ENCODE measurements at places on chromosomes 7 and 10.

- no peak for DNase-seq
Measured at GRCh38 chr7:99098286-99098823, 45.6 kb downstream of the SMURF1 start.

- no peak for DNase-seq
Measured at GRCh38 chr10:5510281-5511072, 11.1 kb upstream of the CALML5 start.

- no peak for DNase-seq
Measured at GRCh38 chr7:28738412-28738811, 219.7 kb downstream of the TRIL start.

DNA sequence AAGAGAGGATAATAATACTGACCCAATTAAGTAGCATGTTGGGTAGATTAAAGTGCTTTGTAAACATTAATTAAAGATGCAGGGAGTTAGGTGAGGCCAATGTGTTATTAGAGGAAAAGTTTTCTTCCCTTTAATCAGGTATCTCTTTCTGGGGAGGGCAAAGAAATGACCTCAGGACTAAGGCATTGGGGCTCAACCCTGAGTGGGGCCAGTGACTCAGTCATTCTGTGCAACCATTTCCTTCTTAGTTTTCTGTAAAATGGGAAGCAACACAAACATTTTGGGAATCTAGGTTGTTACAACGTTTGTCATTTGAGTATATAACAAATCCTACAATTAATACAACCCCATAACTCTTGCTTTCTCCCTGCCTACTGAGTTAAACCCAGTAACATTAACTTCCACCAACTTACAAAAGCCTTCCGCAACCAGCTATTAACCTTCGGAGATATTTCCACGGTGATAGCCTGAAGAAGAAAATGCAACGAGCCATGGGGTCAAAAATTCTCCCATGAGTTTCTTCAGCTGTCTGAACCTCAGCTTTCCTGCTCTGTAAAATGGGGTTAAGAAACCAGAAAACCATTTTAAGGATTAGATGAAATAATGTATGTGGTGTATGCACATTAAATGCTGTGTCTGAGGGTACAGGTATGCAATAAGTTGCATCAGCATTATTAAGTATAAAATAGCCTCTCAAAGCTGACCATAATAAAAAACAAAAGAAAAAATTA lies 965 bp upstream of the PROSER2 start:
- DNase-seq = no peak

GRCh38 chr10:91635401-91636400 lies 2.8 kb upstream of the PPP1R3C start:
- peak; percentile 36 for DNase-seq

DNA sequence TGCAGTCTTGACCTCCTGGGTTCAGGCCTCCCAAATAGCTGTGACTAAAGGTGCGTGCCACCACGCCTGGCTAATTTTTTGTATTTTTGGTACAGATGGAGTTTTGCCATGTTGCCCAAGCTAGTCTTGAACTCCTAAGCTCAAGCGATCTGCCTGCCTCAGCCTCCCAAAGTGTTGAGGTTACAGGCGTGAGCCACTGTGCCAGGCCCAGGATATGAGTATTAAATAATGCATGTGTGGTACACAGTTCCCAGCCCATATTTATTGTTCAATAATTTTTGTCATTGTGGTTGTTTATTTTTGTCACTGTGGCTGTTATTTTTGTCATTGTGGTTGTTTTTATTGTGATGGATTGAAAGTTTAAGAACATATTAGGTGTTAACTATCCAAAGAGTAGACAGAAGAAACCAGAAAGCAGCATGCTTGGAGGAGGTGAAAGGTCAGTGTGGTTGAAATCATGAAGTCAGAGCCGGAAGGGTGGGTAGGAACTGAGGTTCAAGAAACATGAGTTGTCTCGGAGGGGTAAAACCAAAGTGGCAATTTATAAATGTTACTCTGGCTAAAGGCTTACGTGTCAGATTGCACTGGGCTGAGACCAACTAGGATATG lies 45.0 kb downstream of the MRC1 start:
- no peak for DNase-seq

DNA sequence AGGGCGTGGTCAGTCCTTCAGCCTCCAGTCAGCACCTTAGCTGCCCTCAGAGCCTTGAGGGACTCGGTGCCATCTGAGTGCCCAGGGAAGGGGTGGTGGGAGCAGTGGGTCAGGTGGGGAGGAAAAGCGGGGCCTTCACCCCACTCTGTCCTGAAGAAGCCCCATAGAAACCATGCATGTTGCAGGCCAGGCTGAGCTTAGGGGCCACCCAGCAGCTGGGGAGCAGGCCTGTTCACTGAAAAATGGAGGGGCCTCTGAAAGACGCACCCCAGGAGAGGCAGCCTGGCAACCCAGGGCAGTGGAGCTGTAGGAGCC lies 144.3 kb downstream of the GRID1 start:
- DNase-seq = no peak

GRCh38 chr10:106631016-106631702 lies 533.3 kb downstream of the SORCS1 start:
- DNase-seq = no peak

DNA sequence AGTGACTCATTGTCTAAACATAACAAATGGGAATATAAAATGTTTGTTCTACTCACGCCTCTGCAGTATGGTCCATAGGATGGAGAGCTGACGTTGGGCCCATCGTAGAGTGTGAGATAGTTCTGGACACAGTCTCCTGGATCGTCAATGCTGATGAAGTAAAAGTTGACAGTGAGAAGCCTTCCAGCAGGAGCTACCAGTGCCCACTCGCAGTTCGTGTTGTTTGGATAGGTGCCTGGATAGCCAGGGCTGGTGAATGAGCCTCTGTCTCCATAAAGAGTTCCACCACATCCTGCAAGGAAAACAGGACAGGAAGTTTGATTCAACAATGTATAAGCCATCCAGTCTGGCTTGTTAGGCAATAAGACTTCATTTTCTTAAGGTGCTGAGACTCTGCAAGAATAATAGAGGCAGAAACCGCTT lies 79.6 kb downstream of the OR13A1 start:
- no peak for DNase-seq

- no peak for DNase-seq
Measured at GRCh38 chr7:47371733-47372368, 210.1 kb downstream of the TNS3 start.

DNA sequence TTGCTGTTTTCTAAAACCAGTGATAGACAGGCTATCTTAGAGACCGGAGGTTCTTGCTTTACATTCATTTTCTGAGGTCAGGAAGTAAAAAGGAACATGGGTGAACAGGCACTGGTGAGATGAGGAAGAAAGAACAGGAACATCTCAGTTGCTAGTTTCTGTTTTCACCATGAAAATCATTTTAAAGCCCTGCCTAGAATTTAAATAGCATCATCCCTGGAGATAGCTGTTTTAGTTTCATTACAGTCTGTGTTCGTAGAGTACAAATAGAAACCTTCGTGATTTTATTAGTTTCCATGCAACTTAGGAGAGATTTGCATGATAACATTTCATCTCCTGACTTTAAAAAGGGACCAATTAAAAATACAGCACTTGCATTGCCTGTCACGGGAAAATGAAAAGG lies 14.7 kb downstream of the KCNMA1 start:
- peak; percentile 19 for DNase-seq

GRCh38 chr10:5618829-5619228 lies 47.6 kb downstream of the ASB13 start:
- DNase-seq = no peak

DNA sequence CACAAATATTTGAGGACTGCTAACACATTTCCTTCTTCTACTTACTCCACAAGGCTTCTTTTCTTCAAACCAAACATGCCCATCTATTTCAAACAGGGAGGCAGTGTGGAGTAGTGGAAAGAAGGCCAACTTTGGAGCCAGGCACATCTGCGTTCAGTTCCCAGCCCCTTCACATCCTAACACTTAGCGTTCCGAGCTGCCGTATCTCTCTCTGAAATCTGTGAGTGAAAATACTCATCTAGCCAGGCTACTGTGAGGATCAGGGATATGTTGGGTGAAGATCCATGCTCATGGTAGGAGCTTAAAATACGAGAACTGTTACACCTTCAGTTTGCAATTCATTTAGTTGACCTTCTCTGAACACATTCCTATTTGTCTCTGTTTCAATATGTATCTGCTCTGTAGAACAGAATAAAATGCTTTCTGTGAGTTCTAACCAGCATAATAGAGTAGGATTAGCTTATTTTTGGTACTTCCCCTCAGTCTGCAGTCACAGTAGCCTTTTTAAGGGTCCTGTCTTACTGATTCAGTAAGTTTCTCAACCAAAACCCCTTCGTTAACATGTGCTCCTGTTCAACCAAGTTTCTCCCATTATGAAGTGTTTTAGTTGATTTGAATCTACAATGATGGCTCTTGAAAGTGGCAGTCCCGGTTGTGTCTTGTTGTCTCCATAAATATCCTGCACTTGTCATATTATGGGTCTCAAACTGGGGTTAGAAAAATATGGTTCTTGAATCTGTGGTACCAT lies 3.3 kb upstream of the MEST start:
- no peak for DNase-seq

- no peak for DNase-seq
Measured at GRCh38 chr10:128630787-128631252, 504.6 kb upstream of the MKI67 start.

DNA sequence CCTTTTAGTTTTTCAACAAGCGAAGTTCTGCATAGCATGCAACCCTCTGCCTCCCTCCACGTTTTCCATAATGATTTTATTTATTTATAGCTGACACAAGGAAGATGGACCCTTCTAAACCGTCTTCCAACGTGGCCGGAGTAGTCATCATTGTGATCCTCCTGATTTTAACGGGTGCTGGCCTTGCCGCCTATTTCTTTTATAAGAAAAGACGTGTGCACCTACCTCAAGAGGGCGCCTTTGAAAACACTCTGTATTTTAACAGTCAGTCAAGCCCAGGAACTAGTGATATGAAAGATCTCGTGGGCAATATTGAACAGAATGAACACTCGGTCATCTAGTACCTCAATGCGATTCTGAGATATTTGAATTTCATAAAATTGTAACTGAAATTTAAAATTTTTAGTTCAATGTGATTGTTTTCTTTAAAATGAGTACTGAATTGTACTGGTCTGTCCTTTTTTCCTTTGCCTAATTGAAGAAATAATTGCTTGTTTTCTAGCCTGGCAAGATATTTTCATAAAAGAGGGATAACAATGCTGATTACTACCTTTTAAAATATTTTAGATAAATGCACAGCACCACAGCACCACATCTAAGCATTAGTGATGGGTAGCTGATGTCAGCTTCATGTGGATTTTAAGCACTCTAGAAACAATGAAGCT lies 41.5 kb upstream of the SLC39A12 start:
- DNase-seq = peak; percentile 24

- DNase-seq = peak; percentile 61
Measured at GRCh38 chr7:99109108-99110051, 34.5 kb downstream of the SMURF1 start.

- DNase-seq = no peak
Measured at GRCh38 chr7:37040330-37040729, 316.0 kb upstream of the AOAH start.

DNA sequence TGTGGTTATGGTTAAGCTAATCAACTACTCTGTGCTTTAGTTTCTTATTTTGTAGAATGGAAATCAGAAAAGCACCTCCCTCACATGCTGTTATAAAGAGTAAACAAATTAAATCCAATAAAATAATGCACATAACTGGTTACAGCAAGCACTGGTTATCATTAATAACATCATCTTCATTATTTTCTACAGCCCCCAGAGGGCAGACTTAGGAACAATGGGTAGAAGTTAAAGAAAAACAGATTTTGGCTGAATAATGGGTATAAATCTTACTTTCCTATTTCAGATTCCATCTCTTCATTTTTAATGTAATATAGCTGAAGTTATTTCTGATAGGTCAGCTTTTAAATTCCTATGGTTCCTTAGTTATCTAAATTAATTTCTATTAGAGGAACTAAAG lies 126.5 kb downstream of the DOCK4 start:
- DNase-seq = no peak

DNA sequence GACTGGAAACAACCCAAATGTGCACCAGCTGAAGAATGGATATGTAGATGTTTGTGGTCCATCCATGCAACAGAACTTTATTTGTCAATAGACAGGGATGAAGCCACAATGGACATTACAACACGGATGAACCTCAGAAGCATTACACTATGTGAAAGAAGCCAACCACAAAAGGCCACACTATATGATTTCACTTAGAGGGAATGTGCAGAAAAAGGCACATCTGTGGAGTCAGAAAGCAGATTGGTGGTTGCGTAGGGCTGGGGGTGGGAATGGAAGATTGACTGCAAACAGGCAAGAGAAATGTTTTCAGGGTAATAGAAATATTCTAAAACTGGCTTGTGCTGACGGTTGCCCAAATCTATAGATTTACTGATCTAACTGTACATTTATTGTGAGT lies 34.3 kb upstream of the WASHC2A start:
- no peak for DNase-seq

- no peak for DNase-seq
Measured at GRCh38 chr7:18200266-18200665, 172.6 kb upstream of the PRPS1L1 start.

- no peak for DNase-seq
Measured at GRCh38 chr10:78831461-78831860, 237.3 kb upstream of the ZMIZ1 start.

- DNase-seq = no peak
Measured at GRCh38 chr10:83657487-83657886, 481.8 kb upstream of the GHITM start.

DNA sequence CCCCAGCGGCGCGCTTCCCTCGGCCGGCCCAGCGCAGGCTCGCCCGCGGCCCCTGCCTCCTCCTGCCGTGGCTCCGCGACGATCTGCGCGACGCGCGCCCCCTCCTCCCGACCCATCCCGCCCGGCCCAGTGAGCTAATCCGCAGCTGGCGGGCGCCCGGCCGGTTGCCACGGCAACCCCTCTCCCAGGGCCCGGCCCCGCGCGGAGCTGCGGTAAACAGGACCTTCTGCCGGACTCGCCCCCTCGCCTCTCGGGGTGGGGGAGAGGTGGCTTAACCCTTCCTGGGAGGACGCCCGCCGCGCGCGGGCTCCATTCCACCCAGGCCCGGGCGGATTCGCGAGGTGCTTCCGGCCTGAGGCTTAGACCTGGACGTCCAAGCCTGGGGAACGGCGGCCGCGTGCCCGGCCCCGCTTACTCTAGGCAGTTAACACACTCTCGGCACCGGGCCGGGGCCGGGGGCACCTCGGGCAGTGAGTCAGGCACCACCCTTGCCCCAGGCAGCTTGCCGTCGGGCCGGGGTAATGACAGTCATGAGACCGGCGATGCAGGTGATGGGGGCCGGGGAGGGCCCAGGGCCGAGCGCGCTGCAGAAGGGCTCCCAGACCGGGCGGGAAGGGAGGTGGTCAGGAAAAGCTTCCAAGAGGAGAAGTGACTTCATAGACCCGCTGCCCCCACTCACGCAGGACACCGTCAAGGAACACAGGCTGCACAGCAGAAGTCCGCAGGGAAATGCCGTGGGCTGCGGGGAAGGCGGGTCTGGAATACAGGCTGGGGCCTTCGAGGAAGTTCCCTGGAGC lies at the start of gene DENND2A:
Gene DENND2A, minus strand, starts transcription at position 87 of the 797 bp plus-strand sequence. CDS start 38,416 bp downstream, outside the sequence.
- DNase-seq = no peak

GRCh38 chr7:137888241-137888640 lies 41.5 kb upstream of the DGKI start:
- no peak for DNase-seq

DNA sequence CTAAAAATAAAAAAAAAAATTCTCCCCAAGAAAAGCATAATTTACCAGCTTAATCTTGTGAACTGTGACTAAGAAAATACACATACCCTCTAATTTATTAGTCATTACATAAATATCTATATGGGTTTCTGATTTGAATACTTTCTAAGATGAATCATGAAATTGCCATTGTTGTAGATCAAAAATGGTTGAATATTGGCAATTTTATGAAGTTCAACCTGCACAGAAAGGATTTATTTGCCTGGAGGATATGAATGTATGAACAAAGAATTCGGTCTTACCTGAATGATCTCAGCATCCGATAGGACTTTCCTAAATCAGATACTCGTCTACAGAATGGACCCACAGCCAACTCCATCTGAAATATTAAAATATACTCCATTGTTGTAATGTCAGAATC lies 61.5 kb downstream of the HBP1 start:
- DNase-seq = no peak

All from GDM1 (cell line).